Hepatocyte (in vitro differentiated cells): ENCODE measurements at places on chromosomes 7 and 10. TPM values are rescaled to one million over a fixed set of nuclear protein-coding genes. Genes with fewer than 3 reads are reported as not detected.

- H3K4me1 ChIP-seq, result peaks cover 11% of the 10 kb centered on the region
- DNase-seq, result no peak
- no peak overlapping the region for H3K4me3 ChIP-seq
- no peaks in the 10 kb centered on the region for H3K27me3 ChIP-seq
- no peaks in the 10 kb centered on the region for H3K36me3 ChIP-seq
- no peak overlapping the region for H3K27ac ChIP-seq
These were observed 15.1 kb downstream of the CACNB2 start for GRCh38 chr10:18155321-18155720.

DNA sequence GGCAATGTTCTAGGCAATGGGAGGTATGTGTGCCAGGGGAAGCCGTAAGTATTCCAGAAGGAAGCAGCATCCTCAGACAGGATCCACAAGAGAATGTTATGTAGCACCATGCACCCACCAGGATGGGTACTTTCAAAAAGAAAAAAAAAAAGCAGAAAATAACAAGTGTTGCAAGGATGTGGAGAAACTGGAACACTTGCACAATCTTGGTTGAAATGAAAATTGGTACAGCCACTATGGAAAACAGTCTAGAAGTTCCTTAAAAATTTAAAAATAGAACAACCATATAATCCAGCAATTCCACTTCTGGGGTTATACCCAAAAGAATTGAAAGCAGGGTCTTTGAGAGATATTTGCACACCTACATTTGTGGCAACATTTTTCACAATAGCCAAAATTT, 20.2 kb downstream of the C10orf71 start:
- H3K27me3 ChIP-seq, result no peaks in the 10 kb centered on the region
- no peak overlapping the region for H3K27ac ChIP-seq
- DNase-seq, result no peak
- no peaks in the 10 kb centered on the region for H3K4me1 ChIP-seq

DNA sequence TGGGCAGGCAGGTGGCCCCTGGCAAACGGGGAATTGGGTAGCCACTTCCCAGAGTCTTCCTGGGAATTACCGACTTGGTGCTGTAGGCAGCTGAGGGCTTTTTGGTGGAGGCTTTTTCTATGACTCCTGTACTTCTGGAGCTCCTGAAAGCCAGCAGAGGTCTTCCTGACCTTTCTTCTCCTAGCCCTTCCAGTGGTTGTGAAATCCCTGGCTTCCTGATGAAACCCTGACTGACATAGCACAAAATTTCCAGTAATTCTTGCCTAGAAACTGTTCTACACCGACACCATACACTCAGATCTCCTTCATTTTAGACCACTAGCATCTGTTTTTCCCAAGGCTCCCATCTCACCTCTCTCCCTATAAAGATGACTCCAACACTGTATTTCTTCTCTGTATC, 120.2 kb downstream of the STRA8 start:
- H3K27ac ChIP-seq, result no peak overlapping the region
- no peaks in the 10 kb centered on the region for H3K4me1 ChIP-seq
- H3K4me3 ChIP-seq, result no peak overlapping the region
- H3K36me3 ChIP-seq, result no peaks in the 10 kb centered on the region

- H3K36me3 ChIP-seq, result no peaks in the 10 kb centered on the region
- DNase-seq, result no peak
- H3K4me1 ChIP-seq, result no peaks in the 10 kb centered on the region
- no peak overlapping the region for H3K27ac ChIP-seq
- H3K4me3 ChIP-seq, result no peak overlapping the region
These were observed 39.8 kb upstream of the ELN start for GRCh38 chr7:73988197-73988596.

DNA sequence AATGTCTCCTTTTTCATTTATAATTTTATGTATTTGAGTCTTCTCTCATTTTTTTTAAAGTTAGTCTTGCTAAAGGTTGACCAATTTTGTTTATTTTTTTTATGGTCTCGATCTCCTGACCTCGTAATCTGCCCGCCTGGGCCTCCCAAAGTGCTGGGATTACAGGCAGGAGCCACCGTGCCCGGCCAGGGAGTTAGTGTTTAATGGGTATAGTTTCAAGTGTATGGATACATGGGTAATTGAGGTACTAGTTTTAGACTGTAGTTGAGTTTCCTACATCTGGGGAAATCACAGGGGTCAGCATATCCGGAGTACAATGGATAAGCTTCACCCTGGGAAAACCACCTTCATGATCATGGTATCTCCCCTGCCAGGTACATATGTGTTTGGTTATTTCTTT, 267.3 kb upstream of the KCND2 start:
- no peaks in the 10 kb centered on the region for H3K36me3 ChIP-seq
- H3K4me3 ChIP-seq, result no peak overlapping the region
- no peak overlapping the region for H3K27ac ChIP-seq
- no peaks in the 10 kb centered on the region for H3K27me3 ChIP-seq

DNA sequence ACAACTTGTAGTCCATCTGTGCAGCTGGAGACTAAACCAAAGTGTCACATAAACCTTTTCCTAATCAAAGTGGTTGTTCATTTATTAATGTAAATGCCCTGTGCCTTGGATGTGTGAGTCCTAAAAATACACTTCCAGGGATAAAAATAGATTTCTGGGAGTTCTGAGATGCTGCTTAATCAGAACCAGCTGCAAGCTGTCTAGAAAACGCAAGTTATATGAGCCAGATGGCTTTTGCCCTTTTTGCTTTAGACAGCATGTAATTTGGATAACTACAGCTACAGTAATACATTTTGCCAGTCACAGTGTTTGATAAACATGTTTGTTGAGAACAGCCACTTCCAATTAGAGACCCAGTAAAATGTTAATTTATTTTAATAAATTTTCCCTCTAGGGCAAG, 185.1 kb upstream of the PRPS1L1 start:
- peak overlapping the region; percentile 47 for H3K27ac ChIP-seq
- H3K27me3 ChIP-seq, result no peaks in the 10 kb centered on the region
- H3K36me3 ChIP-seq, result no peaks in the 10 kb centered on the region
- no peak overlapping the region for H3K4me3 ChIP-seq
- DNase-seq, result peak; percentile 21

GRCh38 chr7:40582539-40582938, 447.7 kb downstream of the SUGCT start:
- H3K27ac ChIP-seq, result no peak overlapping the region
- H3K27me3 ChIP-seq, result no peaks in the 10 kb centered on the region
- H3K4me3 ChIP-seq, result no peak overlapping the region
- no peaks in the 10 kb centered on the region for H3K36me3 ChIP-seq
- DNase-seq, result no peak

DNA sequence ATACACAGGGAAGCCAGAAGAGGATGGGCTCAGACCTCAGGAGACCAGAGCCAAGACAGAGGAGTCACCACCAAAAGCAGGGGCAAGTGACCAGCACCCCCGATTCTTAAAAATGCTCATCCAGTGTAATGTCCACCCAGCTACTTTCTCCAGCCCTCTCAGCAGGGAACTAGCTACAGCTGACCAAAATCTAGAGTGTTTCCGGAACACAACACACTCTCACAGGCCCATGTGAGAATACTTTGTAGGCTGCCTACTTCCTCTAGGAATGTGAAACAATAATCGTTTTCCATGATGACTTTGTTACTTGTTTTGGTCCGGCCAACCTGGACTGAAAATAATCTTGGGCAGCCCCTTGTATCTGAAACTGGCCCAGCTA, 14.5 kb downstream of the PSAP start:
- H3K36me3 ChIP-seq, result no peaks in the 10 kb centered on the region
- no peak overlapping the region for H3K4me3 ChIP-seq
- DNase-seq, result no peak

DNA sequence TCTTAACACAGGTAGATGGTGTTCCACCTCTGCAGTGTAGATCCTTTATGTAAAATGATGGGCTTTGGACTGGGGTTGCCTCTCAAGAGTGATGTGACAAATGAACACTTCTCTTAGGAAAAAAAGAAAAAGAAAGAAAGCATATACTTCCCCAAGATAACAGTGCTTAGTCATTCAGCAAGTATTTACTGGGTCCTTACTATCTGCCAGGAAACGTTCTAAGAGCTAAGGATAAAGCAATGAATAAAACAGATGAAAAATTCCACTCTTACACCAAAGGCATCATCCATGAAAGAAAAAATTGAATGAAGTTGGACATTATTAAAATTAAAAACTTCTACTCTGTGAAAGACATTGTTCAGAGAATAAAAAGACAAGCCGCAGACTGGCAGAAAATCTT, 177.3 kb downstream of the C7orf25 start:
- no peak for DNase-seq
- H3K4me3 ChIP-seq, result no peak overlapping the region
- H3K27me3 ChIP-seq, result no peaks in the 10 kb centered on the region
- no peaks in the 10 kb centered on the region for H3K4me1 ChIP-seq

DNA sequence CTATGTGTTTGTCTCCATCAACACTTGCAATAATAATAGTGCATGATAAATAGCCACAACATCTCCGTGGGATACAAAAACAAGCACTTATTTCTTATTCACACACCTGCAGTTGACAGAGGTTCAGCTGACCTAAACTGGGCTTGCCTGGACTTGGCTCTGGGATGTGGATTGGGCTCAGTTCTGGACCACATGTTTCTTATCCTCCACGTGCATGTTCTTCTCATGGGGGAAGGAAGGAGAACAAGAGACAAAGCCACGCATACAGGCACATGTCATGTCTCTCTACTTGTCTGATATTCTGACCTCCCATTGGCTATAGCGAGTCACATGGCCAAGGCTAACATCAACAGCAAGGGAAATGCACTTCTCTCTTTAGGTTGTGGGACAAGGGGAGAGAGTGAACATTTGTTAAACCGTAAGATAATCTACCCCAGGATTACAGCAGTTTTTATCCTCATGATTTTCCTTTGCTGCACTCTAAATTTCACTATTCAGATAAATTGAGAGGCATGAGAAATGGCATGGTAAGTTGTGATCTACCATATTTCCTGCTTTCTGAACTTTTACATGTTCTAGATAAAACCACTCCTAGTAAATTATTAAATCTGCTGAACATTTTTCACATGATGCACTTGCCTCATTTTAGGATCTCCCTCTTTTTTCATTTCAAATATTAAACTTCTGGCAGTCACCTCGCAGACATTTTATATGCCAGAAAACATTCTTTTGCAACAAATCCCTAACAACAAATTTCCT, 33.7 kb downstream of the CFAP58 start:
- no peak for DNase-seq
- no peak overlapping the region for H3K27ac ChIP-seq
- H3K4me1 ChIP-seq, result no peaks in the 10 kb centered on the region

HABP2 gene
- 102 and 109 TPM in 2 replicates for total RNA-seq

NUDT13 gene
- 3.4 and 3.9 TPM in 2 replicates for total RNA-seq

TUBB8 gene
- total RNA-seq, result 0.70 and 0.80 TPM in 2 replicates

GBX1 gene
- total RNA-seq, result not detected in 2 replicates

PRR15 gene
- 47.4 and 53.3 TPM in 2 replicates for total RNA-seq

TMEM236 gene
- 0.80 and 1.4 TPM in 2 replicates for total RNA-seq

ACTR3C gene
- total RNA-seq, result 17.7 and 18.6 TPM in 2 replicates
